CD4-positive, alpha-beta T cell (primary cell): ENCODE measurements at places on chromosomes 11 and 22. TPM values are rescaled to one million over a fixed set of nuclear protein-coding genes. Genes with fewer than 3 reads are reported as not detected.

PTPRJ gene
- total RNA-seq, result 26.6 TPM

TBRG1 gene
- 62.4 TPM for total RNA-seq

CDKN1C gene
- 1.9 TPM for total RNA-seq

TRIM51 gene
- not detected for total RNA-seq

EMID1 gene
- total RNA-seq, result not detected

TH gene
- not detected for total RNA-seq

FAM180B gene
- total RNA-seq, result 0.55 TPM

CD3D gene
- 265 TPM for total RNA-seq

GLYAT gene
- not detected for total RNA-seq

BRSK2 gene
- 0.22 TPM for total RNA-seq

NLRP14 gene
- total RNA-seq, result 0.05 TPM

EI24 gene
- total RNA-seq, result 22.8 TPM

CRYBB2 gene
- total RNA-seq, result not detected

ADAMTS15 gene
- 0.08 TPM for total RNA-seq

TRIM68 gene
- 4.1 TPM for total RNA-seq

PPP1CA gene
- total RNA-seq, result 45.5 TPM

TENM4 gene
- 0.31 TPM for total RNA-seq

PPP6R3 gene
- 108 TPM for total RNA-seq

CYTH4 gene
- 138 TPM for total RNA-seq

AGBL2 gene
- total RNA-seq, result 3.6 TPM

BMAL1 gene
- total RNA-seq, result 73.3 TPM
